Globus pallidus (tissue), 1 donor: ENCODE measurements at places on chromosomes 6 and 20.
A peak's percentile ranks its signal among the peaks of the same experiment; 100 is the strongest.

DNA sequence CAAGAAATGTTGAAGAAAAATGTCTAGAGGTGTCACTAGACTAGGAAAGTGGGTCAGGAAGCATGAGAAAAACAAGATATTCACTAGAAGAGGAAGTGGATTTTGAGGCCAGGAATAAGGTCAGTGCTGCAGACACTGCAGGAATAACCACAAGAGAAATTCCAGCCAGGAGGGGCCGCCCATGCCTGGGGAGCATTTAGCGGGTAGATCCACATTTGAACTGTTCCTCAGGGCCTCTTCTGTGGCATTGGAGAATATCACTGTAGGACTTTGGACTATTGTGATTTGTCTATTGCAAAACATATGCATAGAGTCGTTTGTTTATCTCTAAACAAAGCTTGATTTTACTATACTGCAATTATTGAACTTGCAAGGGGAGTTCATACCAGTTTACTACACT lies 49.6 kb upstream of the CCDC28A start:
- DNase-seq: peak; percentile 22

GRCh38 chr20:36607586-36608387 lies 2.2 kb downstream of the RAB5IF start:
- no peak for DNase-seq

- DNase-seq: no peak
These were observed 324.2 kb upstream of the CNR1 start for GRCh38 chr6:88490195-88490907.

- DNase-seq: peak; percentile 69
These were observed at the start of gene ARFGEF3 for GRCh38 chr6:138161338-138162110. ARFGEF3 (plus strand) TSS chr6:138161939; CDS start chr6:138162087, 148 bp downstream.

- DNase-seq: no peak
These were observed 171.8 kb upstream of the RNF24 start for GRCh38 chr20:4187147-4187546.

- DNase-seq: no peak
These were observed 55.0 kb downstream of the SAMD5 start for GRCh38 chr6:147563472-147563871.

DNA sequence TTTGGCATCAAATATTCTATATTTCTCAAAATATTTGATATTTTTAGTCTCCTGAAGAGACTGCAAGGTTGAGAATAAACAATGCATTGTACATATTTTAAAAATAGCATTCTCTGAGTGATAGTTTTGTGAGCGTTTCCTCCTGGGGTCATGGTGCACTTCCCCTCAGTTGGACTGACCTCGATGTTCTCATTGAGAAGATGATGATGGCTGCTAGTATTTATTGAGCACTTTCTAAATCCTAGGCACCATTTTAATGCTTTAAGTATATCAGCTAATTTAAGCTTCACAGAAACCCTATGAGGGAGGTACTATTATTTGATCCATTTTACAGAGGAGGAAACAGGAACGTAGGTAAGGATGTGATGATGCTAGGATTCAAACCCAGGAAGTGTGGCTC lies 18.2 kb downstream of the DSE start:
- DNase-seq: no peak

DNA sequence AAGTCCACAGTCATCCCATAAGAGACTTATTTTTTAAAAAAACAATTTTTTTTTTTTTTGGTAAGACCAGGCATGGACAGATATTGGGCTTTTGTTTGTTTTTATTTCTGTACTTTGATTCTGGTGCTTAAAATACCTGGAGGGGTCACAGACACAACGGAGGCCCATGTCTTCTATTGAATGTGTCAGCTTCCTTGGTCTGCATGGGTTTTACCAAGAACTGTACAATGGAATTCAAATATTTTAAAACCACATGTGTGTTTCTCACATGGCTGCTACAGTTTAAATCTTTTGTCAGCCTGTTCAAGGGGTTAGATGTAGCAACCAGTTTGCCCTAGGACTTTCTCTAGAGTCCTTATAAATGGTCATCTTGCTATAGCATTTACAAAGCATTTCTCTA lies 139.8 kb downstream of the SOX4 start:
- no peak for DNase-seq

DNA sequence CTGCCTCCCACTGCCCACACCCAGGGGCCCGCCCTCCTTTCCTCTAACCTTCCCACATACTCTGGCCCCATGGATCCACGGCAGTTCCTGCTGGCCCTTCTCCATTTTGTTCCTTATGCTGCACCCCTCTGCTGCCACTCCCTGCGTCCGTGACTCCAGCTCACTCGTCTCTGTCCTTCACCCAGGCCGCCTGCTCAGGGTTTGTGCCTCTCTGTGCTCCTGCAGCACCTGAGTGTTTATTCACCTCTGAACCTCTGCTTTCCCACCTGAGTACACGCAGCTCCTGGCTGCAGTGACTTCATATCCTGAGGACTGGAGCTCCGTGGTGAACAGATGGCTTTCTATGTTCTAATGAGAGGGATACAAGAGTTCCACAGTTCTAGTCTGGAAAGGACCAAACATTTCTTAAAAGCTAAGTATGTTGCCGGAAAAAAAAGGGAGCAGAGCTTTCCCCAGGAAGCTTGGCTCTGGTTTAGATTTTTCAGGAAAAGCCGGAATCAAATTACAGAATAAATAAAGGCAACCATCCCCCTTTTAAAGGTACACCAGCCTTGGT lies 1.5 kb upstream of the GNRH2 start:
- no peak for DNase-seq
